ENCODE measurements at places on chromosomes 4 and X. TPM values are rescaled to one million over a fixed set of nuclear protein-coding genes. Genes with fewer than 3 reads are reported as not detected.

Gene SASH3
- 3.3 TPM for total RNA-seq

Gene HEPH
- total RNA-seq: 8.2 TPM

DNA sequence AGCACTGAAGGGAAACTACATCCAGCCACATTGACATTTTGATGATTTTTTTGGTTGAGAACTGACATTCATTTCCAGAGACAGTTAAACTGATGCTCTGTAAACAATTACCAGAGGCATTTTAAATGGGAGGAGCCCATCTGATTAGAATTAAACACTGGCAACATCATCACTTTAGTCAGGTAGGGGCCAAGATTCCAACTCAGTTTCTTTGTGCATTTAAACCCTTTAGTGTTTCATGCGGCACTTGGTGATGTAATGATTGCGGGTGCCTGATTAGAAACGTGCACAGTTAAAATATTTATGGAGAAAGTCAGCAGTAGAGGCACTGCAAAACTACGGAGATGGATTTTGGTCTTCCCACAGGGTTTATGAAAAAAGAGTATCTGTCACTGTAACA is 16.1 kb downstream of the TNIP3 start:
- no peak for DNase-seq

GRCh38 chr4:42501624-42502401 is 104.5 kb downstream of the SHISA3 start:
- DNase-seq: no peak

DNA sequence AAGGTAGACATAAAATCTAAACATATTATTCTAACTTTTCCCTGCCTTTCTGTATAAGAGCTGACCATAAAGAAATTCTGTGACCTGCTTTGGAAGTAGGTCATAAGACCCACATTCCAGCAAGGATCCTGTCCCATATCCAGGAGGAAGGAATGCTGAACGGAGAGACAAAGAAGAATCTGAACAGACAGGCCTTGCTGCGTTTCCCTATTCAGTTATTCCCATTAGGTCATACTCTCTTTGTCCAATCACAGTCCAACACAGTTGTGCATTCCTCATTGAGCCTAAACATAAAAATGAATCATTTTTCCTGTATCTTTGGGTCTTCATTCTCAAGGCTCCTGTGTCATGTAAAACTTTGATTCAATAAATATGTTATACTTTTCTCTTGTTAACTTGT is 287.6 kb upstream of the TAPT1 start:
- DNase-seq: no peak
